Activated CD4-positive, alpha-beta T cell treated with anti-CD3 and anti-CD28 coated beads, Interleukin-2, amount 50 U/mL, for 16 hours (primary cell): ENCODE measurements at places on chromosomes 2 and 18.

- no peak for DNase-seq
Observed at GRCh38 chr2:37333256-37333655, 8.6 kb upstream of the PRKD3 start.

- DNase-seq, result no peak
Observed at GRCh38 chr2:22596306-22596705, 788.7 kb upstream of the KLHL29 start.

GRCh38 chr2:219547621-219548020, 3.8 kb downstream of the TMEM198 start:
- DNase-seq, result no peak

DNA sequence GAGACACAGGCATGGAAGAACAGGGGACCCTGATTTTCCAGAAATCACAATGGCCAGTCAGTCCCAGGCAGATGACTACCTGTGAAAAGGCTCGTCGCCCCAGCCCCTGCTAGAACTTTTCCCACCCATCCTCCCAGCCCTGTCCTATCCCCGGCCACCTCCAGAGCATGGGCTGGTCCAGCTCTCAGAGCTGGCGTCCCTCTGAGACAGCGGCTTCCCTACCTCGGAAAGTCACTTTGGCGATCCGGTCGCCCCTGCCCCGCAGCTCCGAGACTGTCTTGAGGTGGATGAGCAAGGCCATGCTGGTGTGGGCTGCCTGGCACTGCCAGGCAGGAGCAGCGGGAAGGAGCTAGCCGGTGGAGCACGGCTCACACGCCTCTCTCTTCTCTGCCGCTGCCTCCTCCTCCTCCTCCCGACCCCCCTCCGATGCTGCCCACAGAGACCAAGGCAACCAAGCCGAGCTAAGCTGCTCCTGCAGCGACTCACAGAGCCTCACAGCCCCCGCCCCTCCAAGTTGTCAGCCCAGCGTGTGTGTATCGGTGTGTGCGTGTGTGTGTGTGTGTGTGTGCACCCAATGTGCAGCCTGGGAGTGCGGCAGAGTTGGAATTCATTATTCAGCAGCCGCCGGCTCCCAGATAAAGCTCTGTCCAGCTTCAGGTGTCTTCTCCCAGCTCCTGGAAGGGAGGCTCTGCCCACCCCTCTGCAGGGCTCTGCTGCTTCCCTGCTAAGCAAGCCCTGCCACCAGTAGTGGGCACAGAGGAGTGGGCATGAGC, 80.5 kb upstream of the OTOF start:
- DNase-seq, result no peak
